ENCODE measurements at places on chromosomes 11 and 22.

DNA sequence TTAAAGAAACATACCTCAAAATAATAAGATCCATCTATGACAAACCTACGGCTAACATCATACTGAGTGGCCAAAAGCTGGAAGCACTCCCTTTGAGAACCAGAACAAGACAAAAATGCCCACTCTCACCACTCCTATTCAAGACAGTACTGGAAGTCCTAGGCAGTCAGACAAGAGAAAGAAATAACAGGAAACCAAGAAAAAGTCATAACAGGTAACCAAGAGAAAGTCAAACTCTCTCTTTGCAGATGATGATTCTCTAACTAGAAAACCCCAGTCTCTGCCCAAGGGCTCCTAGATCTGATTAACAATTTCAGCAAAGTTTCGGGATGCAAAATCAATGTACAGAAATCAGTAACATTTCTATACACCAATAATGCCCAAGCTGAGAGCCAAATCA, 35.6 kb downstream of the TMEM123 start:
- DNase-seq, result peak; percentile 39

DNA sequence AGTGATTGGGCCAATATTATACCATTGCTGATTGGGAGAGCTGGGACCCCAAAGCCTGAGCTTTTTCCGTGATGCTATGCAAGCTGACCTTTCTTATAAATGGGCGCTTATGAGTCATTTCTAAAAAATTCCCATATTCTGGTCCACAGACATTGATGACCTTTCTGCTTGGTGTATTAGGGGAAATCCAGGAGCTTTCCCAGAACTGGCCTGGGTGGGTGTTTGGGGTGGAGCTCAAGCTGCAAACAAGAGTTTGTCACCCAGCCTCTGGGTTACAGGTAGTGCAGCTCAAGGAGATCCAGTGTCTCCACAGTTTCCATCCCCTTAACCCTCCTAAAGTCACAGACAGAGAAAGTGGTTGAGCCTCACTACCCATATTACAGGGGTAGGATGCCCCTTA, 67.7 kb downstream of the CCDC81 start:
- no peak for DNase-seq

DNA sequence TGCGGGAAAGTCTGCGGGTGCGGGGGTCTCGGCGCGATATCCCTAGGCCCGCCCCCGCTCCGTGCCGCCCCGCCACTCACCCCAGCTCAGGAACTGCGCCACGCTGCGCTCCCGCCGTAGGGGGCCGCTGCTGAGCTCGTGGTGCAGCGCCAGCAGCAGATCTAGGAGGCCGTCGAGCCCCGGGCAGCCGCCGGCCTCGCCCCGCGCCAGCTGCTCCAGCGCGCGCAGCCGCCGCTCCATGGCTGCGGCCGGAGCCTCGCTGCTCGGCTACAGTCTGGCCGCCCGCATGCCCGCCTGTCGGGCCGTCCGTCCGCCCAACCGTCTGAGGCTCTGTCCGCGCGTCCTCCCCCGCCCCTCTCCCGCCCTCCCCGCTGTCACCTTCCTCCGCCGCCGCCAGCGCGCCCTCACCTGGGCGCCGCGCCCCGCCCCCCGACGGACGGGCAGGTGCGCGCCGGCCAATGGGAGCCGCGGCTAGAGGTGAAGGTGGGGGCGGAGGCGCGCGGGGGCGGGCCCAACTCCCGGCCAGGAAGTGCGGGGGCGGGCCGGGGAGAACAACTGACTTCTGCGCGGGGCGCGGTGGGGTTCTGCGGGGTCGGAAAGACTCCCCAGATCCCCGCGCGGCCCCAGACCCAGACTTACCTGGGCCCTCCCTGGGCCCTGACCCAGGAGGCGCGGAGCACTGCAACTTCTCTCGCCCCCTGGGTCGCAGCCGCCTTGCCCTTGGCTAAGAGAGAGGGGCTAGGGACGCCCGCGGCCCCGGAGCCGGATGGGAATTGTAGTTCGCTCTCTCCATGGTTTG, at the start of gene CDC42BPG:
Gene CDC42BPG (minus strand): TSS at position 324 of the 799 bp plus-strand sequence. CDS start 84 bp downstream, at position 240.
- DNase-seq, result peak; percentile 84

DNA sequence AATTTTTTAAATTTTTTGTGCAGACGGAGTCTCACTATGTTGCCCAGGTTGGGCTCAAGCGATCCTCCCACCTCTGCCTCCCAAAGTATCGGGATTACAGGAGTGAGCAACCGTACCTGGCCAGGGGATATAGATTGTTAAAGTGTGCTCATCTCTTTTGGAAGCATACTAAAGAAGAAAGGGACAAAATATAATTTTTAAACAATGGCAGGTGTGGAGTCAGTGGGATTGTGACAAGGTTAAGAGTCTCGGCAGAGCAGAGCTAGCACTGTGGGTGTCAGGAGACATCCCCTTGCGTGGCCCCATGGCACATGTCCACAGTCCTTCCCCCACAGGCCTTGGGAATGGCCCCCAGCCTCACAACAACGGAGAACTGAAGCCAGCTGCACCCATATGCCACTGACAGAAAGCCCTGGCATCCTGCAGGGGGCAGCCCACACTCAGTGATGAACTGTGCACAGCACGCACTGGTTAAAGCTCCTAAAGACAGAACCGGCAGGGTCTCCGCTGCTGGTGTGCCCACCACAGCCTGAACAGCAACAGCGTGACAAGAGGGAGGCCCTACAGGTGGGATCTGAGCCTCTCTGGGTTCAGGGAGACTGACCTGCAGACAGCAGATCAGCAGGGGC, 29.9 kb downstream of the SERPIND1 start:
- peak; percentile 23 for DNase-seq

DNA sequence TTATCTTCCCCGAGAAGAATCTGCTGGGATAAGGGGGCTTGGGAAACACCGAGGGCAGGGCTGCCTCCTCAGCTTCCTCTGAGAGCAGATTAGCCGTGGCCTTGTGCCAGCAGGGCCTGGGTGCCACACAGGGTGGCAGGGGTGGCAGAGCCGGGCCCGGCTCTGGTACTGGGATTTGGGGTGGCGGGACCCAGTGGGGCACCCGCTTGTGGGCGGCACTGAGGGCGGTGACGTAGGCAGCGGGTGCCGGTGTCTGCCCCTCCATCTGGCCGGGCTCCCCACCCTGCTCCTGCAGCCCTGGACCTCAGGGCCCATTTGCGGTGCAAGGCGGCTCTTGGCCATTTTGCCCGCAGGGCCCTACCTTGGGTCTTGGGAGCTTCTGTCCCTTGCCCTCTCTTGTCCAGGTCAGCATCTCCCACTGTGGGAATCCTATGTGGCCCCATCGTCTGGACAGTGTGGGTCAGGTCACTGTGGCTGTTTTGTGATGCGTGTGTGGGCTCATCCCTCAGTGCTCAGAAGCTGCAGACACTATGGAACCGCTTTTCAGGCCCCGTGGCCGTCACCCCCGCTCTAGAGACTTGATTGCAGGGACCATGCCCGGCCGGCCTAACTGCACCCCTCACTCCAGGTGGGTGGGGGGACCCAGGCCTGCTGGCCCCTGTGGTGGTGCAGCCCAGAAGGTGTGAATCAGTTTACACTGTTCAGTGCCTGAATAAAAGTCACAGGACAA, 29.7 kb upstream of the KRTAP5-6 start:
- DNase-seq, result no peak

- DNase-seq, result no peak
These were observed 124.6 kb downstream of the GRIA4 start for GRCh38 chr11:105734426-105734825.

GRCh38 chr11:113638376-113638775, 67.7 kb downstream of the TMPRSS5 start:
- no peak for DNase-seq

DNA sequence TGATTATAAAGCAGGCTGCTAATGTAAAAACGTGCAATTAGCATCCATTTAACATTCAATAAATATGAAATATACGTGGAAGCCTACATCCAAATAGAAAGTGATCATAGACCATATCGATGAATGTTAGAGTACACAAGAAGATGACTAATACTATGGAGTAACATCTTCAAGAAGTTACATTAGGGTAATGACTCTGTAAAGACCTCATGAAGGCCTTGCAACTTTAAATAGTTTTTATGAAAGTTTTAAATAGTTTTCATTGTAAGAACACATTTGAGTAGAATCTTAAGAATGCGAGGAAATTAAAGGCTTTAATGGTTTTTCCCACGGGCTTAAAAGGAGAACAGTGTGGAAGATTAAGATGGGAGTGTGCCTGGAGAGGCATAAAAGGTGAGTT, 1.4 kb downstream of the TRIM34 start:
- no peak for DNase-seq

GRCh38 chr22:43440556-43440955, 28.7 kb downstream of the MPPED1 start:
- no peak for DNase-seq

DNA sequence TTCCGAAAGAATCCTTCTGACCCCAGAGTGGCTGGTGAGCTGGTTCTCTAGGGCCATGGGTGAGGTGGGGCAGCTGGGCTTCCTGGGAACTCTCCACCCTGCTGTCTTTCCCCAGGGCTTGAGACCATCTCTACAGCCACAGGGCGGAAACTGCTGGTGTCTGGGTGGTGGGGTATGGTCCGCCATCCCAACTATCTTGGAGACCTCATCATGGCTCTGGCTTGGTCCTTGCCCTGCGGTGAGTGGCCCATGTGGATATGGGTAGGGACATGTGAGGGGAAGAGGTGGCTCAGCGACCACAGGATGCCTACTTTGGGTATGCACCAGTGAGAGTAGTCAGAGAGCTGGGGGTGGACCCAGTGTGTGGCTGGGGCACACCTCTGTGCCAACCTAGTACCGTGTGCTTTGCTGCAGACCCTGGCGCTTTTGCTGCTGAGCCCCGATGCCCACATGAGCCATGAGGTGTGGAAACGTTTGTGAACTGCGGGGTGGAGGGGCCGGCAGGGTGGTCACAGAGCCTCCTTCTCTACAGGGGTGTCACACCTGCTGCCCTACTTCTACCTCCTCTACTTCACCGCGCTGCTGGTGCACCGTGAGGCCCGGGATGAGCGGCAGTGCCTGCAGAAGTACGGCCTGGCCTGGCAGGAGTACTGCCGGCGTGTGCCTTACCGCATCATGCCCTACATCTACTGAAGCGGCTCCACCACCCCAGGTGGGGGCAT, 2.0 kb downstream of the ZNHIT2 start:
- DNase-seq, result no peak

- no peak for DNase-seq
These were observed 39.4 kb downstream of the C22orf31 start for GRCh38 chr22:29022101-29022817.

GRCh38 chr22:21641417-21641788, 699 bp upstream of the SDF2L1 start:
- no peak for DNase-seq
